ENCODE measurements at places on chromosomes 12 and 14.

GRCh38 chr14:96586056-96586455 is 83.9 kb downstream of the PAPOLA start:
- no peak for DNase-seq

DNA sequence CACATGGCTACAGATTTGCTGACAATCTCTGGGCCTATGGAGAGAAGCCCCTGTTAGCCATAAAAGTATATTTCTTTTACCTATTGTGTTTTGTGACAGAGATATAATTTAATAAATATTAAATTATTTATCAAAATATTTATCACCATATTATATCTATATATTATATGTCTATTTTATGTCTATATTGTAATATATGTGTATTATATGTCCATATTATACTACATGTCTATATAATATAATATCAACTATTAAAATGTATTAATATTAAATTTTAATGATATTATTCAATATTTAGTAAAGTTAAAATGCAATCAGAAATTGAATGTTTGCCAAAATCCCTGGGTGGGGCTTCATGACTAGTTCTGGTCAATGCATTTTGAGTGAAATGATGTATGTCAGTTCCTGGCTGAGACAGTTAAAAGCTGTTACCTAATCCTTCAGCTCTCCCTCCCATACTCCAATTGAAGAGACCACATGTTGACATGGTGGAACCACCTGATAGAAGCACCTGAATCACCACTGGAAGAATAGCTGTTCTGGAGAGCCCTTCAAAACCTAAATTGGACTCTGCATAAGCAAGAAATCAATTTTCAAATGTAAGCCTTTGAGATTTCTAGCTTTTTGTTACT is 357.3 kb upstream of the DDHD1 start:
- DNase-seq = no peak

DNA sequence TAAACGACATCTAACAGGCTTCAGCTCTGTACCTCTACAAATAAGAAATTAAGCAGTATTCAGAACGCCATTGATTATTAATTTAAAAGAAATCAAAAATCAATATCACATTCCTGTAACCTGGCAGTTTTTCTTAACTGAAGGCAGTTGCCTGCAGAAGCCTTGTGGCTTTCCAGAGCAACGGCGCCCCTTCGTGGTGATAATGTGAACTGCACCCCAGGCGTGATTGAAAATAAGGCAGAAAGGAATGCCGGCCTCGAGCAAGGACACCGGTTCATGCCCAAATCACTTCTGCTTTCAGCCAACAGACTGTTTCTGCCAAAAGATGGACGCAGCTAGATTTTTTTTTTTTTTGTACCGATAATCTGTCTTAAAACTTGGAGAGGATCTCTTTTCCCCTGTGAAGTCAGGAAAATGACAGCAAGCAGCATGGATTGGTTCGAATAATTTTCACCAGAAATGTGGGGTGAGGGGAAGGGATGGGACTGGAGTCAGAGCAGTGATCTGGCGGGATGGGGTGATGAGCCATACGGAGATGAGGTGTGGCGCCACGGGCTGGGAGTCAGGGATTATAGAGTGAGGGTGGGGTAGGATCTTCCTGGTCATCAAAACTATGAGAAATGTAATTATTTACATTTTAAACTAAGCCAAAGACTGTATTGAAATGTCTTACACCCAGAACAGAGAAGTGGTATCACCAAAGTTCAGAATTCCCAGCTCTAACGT is 473.0 kb downstream of the DPF3 start:
- DNase-seq = peak; percentile 87

DNA sequence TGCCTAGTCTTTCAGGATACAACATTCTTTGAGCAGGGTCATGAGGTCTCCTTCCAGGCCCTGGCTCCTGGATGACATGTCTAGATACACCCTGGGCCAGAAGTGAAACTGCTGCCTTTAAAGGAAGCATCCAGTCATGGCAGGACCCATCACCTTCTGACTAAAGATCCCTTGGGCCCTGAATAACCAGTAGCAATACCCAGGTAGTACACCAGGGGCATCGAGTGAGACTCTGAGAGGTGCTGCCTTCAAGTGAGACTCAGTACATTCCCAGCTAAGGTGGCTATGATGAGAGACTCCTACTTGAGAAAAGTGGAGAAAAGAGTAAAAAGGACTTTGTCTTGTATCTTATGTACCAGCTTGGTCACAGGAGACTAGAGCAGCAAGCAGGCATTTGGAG is 23.5 kb downstream of the OR6C68 start:
- peak; percentile 4 for DNase-seq

DNA sequence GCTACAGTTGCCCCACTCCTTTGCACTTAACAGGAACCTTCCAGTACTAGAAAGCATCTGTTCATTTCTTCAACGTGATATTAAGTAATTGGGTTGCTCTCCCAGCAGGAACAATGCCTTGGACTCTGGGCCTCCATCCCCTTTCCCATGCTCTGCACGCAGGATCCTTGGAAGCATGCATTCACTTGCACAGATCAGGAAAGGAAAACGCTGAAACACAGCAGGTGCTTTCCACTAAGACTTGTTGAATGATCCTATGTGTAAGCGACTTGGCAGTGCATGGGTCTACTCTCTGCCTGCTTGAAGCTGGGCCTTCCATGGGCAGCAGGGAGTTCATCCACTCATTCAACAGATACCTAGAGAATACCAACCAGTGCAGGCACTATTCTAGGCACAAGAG is 2.3 kb downstream of the LTBP2 start:
- DNase-seq = no peak

DNA sequence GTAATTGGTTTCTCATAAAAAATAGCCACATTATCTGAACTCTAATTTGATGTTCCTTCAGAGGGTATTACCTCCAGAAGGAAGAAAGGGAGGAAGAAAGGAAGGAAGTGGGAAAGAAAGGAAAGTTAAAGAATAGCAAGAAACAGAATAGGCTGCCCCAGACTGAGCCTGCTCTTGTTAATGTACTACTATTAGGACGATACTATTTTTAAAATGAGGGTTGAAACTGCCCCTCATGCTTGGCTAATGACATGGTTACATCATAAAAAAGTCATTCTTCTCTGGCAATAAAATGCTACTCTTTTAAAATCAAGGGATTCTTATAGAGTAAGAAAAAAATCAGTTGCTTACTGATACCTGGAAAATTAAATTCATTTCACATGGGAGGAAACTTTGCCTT is 253.0 kb downstream of the KTN1 start:
- no peak for DNase-seq

DNA sequence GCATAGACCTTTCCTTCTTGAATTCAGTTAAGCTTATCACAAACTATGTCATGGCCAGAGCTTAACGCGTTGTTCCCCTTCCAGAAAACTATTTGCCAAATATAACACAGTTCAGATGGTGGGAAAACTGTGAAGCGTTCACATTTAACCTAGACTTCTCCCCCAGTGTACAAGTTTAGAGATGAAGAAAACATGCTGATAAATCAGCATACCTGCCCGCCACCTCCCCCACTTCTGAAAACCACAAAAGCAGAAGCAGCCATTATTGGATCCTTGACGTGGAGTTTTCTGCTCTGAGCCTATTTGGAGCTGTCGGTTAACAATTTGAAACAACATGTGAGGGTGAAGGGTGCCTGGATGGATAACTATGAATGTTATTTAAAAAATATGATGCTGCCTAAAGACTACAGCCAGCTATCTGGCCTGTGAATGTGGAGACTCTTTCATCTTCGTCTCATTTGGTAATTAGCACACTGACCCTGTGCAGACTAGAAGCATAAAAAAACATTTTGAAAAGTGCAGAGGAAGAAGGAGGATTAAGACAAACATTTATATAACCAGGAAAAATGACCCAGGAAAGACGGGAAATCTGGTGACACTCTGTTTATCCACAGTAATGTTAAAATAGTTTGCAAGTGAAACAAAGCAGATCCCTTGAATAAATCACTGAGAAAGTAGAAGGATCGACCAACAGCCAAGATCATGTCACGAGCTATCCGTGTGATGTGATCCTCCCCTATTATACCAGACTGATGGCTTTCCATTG is 408.2 kb downstream of the AEBP2 start:
- no peak for DNase-seq

DNA sequence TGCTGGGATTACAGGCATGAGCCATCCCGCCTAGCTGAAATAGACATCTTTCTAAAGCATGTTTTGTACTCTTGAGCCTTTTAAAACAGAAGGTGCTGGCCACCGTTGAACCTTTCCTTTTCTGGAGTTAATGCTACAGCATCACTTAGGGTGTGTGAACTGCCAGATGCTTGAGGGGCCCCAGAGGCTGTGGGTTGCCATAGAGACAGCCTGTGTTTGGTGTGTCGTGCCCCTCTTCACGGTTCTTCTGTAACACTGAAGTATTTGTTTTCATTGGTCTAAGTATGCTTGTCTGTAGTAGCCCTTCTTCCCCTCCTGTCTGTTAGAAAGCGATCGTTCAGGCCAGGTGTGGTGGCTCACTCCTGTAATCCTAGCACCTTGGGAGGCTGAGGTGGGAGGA is 30.8 kb downstream of the PLEKHG3 start:
- DNase-seq = no peak

DNA sequence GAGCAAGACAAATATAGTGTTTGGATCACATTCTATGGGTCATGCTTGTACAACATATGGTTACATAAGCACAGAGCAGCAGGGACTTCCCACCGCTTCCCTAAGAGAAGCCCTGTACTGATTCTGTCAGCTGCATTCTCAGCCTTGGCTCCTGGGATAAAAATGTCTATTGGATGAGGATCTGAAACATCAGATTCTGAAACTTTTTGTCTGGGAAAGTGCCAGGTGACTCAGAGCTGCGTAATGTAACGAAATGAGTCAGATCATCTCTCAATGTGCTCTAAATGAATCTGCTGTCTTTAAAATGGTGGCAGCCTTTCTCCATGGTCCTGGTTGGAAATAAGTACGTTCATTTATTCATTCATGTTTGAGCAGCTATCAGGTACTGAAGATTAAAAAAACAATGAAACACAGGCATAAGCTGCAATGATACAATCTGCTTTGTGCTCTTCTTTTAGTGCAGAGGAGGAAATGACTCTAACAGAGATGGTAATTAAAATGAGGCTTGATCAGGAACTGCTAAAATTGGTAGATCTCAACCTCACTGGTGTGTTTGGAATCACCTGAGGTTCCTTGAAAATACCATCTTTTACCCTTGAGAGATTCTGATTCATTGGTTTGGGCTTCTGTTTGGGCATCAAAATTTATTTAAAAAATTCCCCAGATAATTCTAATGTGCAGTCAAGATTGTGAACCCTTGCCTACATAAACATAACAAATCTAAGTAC is 99.1 kb upstream of the NAP1L1 start:
- peak; percentile 63 for DNase-seq

- peak; percentile 2 for DNase-seq
These were observed 2.3 kb downstream of the KIF26A start for GRCh38 chr14:104140463-104141331.

- DNase-seq = peak; percentile 70
These were observed 109.2 kb upstream of the EGLN3 start for GRCh38 chr14:34059925-34060650.

DNA sequence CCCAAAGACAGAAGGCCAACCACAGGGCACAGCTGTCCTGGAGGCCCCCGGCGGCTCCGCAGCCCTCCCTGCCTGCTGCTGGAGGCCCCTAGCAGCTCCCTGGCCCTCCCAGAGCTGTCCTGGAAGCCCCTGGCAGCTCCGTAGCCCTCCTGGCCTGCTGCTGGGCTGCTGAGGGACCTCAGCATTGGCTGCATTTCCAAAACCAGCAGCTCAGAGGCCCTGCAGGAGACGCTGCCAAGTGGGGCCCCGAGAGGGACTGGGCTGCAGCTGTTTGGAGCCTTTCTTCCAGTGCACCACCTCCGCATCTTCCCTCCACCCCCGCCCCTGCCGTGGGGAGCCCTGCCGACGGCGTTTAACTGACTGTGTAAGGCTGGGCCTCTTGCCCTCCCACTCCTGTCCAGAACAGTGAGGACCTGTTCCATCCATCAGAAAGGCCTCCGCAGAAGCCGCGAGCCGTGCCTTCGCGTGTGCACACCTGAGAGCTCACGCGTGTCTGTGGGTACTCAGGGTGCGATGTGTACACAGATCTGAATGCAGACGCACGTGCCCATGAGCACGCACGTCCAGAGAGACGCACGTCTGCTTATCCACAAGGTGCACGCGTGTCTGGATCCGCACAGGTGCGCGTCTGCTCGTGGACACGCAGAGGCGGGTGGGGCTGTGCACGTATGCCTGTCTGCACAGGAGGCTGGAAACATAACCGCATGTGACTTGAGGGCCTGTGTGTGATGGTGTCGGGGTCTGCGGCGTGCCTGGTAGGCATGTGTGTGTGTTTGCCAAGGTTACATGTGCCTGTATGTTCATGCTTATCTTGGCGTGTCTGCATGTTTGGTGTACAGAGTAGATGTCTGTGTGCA is 57.0 kb upstream of the FBRSL1 start:
- no peak for DNase-seq

- no peak for DNase-seq
These were observed 775.6 kb downstream of the VRK1 start for GRCh38 chr14:97572583-97573458.

- DNase-seq = no peak
These were observed 208.6 kb downstream of the BTG1 start for GRCh38 chr12:91937009-91937408.

DNA sequence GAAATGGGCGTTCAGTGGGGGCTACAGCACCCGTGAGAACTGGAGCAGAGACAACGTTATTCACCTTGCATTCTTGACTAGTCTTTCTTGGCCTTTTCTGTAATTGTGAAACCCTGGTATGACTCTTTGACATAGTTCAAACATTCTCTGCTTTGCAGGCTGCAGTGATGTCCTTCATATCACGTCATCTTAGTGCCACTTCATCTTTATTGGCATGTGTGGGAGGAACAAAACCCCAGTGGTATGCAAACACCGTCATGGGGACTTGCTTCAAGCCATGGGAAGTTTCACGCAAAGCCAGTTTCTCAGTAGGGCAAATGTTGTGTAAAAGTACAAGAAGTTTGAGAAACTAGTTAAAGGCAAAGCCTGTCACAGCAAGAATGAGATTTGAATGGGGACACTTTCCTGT is 20.2 kb upstream of the DUSP16 start:
- peak; percentile 57 for DNase-seq

GRCh38 chr12:94768398-94769046 is 118.2 kb upstream of the TMCC3 start:
- DNase-seq = no peak

- DNase-seq = no peak
These were observed 90.7 kb downstream of the PLEKHA5 start for GRCh38 chr12:19220205-19220604.

DNA sequence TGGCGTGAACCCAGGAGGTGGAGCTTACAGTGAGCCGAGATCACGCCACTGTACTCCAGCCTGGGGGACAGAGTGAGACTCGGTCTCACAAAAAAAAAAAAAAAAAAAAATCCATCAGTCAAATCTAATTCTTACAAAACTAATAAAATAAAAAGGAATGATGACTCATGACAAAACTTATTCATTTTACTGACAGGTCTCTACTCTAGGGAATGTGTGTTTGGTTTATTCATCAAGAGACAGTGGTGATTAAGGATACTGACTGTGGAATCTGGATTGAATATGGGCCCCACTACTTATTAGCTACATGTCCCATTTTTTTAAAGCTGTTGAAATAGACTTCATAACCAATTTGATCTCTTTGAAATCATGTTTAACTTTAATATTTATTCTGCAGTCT is 29.3 kb upstream of the GAS2L3 start:
- DNase-seq = no peak

- no peak for DNase-seq
These were observed 66.4 kb upstream of the ARHGAP5 start for GRCh38 chr14:32010604-32011125.
